DMS 273 treated with DMSO at 0.1 percent for 48 hours (cell line): ENCODE measurements at places on chromosomes 3 and 15.

GRCh38 chr3:9864200-9864927 lies 15.7 kb downstream of the CIDEC start:
- DNase-seq, result peak; percentile 16

DNA sequence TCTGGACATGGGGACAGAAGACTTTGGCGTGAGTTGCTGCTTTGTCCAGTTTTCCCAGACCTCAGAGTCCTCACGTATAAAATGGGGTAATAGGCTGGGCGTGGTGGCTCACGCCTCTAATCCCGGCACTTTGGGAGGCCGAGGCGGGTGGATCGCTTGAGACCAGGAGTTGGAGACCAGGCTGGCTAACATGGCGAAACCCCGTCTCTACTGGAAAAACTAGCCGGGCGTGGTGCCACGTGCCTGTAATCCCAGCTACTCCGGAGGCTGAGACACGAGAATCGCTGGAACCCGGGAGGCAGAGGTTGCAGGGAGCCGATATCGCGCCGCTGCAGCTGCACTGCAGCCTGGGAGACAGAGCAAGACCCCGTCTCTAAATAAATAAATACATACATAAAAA lies 22.7 kb upstream of the IGF1R start:
- no peak for DNase-seq

- no peak for DNase-seq
These were observed 33.2 kb downstream of the CHRM5 start for GRCh38 chr15:34001536-34001935.

GRCh38 chr3:181712553-181713279 lies 991 bp downstream of the SOX2 start:
- DNase-seq, result peak; percentile 57

DNA sequence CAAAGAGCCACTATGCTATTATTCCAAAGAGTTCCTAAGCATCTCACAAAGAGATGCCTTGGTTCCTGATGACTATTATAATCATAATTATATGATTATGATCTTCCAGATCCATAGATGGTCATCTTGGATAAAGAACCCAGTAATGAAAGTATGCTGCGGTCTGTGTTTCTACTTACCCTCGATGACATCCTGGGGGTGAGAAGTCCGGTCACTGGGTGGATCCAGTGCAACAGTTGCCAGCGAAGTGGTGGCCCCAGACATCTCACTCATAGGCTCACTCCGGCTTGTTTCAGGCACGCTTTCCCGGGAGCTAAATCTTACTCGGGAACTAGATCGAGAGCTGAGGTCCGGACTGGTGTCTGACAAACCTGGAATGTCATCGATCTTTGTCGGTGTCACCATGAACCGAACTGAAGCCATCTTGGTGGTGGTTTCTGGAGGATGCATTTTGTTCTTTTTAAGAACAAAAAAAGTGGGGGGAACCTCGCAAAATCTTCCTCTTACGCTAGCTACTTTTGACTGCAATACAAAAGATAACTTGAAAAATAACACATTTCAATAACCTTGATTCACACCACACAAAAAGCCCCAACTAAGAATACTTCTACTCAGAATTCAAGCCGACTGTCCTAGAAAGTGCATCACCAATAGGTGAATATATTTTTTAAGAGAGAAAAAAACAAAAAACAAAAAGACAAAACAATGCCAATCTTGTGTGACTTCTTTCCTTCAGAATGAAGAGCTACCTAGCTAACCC lies 1.2 kb downstream of the SLC12A6 start:
- no peak for DNase-seq

DNA sequence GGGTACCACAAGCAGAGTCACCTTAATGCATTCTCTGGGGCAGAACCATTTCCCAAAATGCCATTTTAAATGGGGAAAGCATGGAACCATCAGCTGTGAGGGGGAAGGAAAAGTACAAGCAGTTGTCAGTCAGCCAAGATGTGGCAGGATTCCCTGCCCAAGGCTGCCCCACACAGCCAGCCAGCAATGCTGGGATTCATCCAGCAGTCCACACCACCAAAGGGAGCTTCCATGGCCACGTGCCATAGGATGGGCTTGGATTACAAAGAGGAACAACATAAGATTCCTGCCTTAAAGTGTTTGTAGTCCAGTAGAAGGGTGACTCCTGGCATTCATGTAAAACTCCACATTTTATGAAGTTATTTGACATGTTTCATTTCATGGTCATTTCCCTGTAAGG lies 233.3 kb downstream of the SHOX2 start:
- DNase-seq, result peak; percentile 32

DNA sequence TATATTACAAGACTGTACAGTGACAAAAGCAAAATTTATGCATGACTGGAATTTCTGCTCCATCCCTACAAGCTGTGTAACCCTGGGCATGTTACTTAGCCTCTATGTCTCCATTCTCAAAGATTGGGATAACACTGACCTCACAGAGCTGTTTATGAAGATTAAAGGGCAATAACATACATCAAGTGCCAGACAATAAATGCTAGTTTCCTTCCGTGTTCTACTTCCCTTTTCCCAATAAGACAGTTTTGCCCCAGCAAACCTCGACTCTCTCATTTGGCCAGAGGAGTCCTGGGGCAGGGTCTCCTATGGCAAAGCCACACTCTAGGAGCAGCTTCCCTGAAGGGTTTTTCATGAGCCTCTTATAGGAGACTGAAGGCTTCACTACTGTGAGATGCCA lies 7.5 kb downstream of the HEXA start:
- no peak for DNase-seq

DNA sequence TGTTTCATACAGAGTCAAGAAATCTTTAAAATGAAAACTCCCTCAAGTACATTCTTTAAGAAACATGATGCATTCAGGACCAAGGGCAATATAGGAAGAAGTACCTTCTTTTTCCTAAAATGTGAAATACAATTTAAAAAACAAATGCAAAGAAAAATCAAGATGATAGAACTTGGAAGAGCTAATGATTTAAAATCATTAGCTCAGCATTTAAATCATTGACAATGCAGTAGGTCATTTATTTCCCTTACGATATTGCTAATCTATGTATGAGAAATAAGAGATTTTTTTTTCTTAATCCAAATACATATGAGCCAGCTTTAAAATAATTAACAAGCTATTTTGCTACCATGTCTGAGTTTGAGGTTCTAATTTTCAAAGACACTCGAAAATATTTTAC lies 105.5 kb downstream of the HHLA2 start:
- DNase-seq, result no peak

GRCh38 chr15:25501828-25502446 lies 63.1 kb upstream of the UBE3A start:
- DNase-seq, result no peak

DNA sequence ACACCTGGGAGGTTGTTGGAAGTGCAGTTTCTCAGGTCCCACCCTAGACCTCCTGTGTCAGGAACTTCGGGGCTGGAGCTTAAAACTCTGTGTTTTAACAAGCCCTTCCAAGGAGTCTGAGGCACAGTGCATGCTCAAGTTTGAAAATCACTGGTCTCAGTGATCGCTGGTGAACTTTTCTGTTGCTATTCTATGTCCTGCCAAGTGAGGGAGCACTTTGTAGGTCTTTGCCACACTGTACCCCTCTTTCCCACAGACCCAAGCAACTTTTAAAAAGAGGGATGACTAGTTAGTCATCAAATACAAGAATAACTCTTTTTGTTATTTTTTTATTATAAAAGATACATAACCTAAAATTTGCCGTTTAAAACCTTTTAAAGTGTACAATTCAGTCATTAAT lies 133.7 kb downstream of the AGBL1 start:
- DNase-seq, result no peak

DNA sequence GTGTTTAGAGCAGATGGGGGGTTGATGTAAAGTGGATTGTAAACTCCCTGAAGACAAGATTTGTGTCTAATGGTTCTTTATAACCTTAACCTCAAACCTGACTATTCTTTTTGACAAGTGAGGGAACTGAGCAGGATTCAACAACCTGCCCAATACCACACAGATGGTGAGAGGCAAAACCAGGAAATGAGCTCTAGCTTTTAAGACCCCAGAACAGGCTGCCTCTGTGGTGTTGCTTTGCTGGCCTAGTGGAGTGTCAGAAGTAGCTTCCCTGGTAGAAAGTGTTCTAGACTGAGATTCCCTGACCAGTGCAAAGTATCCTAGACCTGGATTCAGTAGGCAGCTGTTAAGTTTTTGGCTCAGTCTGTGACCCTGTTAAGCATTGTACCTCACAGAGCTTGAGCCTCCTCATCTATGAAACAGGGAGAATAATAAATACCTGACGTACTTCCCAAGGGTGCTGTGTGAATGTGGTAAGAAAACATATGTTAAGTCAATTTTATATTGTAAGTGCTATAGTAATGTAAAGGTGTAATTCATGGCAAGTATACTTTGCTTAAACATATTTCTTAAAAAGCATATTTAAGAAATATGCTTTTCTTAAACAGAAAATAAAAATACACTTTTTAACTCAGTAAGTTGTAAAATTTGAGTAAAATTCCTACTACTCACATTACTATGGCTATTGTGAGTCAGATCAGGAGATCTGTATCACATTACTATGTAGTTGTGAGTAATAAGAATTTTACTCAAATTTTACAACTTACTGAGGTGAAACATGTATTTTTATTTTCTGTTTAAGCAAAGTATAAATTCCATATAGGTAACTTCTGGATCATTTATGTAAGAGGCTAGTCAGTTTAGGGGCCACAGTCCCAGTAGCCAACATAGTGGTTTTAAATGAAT lies 8.8 kb downstream of the GPR87 start:
- no peak for DNase-seq

DNA sequence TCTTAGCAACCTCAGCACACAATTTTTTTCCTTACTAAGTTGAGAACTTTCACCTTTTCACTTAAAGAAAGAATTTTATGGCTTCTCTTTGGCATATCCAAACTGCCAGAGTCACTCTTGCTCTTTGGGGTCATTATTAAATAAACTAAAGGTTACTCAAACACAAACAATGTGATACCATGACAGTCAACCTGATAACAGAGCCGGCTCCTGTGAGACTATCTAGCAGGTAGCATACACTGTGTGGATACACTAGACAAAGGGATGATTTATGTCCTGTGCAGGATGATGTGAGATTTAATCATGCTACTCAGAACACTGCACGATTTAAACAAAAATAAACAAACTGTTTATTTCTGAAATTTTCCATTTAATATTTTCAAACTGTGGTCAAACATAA lies 35.6 kb downstream of the LRRFIP2 start:
- no peak for DNase-seq

- no peak for DNase-seq
These were observed 65.2 kb upstream of the CHL1 start for GRCh38 chr3:131151-131888.

- no peak for DNase-seq
These were observed 314.3 kb downstream of the CHST2 start for GRCh38 chr3:143433787-143434378.

- no peak for DNase-seq
These were observed 37.2 kb downstream of the CMSS1 start for GRCh38 chr3:99854756-99855298.

DNA sequence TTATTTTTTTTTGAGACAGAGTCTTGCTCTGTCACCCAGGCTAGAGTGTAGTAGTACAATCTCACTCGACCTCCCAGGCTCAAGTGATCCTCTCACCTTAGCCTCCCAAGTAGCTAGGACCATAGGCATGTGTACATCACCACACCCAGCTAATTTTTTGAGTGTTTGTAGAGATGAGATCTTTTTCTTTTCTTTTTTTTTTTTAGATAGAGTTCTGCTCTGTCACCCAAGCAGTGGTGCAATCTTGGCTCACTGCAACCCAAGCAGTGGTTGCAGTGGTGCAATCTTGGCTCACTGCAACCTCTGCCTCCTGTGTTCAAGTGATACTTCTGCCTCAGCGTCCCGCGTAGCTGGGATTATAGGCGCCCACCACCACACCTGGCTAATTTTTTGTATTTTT lies 5.2 kb downstream of the CEP97 start:
- DNase-seq, result no peak

GRCh38 chr15:28975766-28976179 lies 90.0 kb downstream of the APBA2 start:
- no peak for DNase-seq

- DNase-seq, result no peak
These were observed 33.6 kb downstream of the TMEM45A start for GRCh38 chr3:100525753-100526612.

- DNase-seq, result no peak
These were observed 5.0 kb downstream of the PTH1R start for GRCh38 chr3:46882377-46883053.

- no peak for DNase-seq
These were observed 87.2 kb upstream of the SLC2A2 start for GRCh38 chr3:171113716-171114115.

- no peak for DNase-seq
These were observed 228.8 kb upstream of the BHLHE40 start for GRCh38 chr3:4750306-4750968.

DNA sequence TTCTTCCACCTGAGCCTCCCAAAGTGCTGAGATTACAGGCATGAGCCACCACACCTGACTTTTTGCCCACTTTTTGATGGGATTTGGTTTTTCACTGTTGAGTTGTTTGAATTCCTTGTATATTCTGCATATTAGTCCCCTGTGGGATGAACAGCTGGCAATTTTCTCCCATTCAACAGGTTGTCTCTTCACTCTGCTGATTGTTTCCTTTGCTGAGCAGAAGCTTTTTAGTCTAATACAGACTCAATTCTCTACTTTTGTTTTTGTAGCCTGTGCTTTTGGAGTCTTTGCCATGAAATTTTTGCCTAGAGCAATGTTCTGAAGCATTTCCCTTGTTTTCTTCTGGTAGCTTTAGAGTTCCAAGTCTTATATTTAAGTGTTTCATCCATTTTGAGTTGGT lies 62.7 kb upstream of the MFGE8 start:
- no peak for DNase-seq

- no peak for DNase-seq
These were observed 170.3 kb upstream of the CCDC54 start for GRCh38 chr3:107206945-107207344.

DNA sequence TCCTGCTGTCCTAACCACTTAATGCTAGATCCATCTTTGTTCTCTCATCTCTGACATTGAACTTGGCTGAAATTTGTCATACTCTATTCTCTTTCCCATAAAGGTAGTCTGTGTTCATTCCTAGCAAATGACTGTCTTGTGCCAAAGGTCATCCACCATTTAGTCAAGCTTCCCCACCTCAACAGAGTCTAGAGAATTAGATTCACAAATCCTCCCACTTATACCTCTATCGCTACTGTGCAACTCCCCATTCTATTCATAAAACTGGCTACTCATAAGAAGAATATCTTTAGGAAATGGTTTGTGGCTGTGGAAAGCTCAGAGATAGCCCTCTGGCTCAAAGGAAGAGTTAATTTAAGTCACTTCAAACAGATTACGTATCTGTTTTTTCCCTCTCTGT lies 59.7 kb upstream of the MBNL1 start:
- no peak for DNase-seq

GRCh38 chr3:119657887-119658702 lies 2.3 kb downstream of the POPDC2 start:
- no peak for DNase-seq
